Sigmoid colon (tissue), 7 donors: ENCODE measurements at places on chromosomes 1 and 21.

GRCh38 chr1:209302779-209303568 is 280.5 kb upstream of the CAMK1G start:
- DNase-seq: no peak

GRCh38 chr1:175277783-175278733 is 85.5 kb upstream of the KIAA0040 start:
- DNase-seq: no peak

GRCh38 chr1:31302709-31303441 is 6.0 kb downstream of the ZCCHC17 start:
- DNase-seq: no peak

DNA sequence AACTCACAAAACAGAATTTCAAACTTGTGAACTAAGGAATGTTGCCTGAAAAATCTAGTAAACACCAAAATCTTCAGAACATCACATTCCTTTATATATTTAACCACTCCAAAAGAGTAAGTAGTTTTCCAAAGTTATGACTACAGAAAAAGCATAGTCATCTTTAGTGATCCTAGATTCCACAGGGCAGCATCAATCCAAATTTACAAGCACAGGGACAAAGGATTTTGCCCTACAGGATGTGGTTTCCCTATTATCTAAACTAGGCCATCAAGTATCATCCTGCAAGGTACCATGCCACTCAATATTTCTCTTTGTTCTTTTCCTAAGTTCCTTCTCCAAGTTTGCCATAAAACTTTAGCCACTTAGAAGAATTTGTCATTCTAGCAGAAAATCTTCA is 33.0 kb downstream of the COP1 start:
- DNase-seq: no peak

DNA sequence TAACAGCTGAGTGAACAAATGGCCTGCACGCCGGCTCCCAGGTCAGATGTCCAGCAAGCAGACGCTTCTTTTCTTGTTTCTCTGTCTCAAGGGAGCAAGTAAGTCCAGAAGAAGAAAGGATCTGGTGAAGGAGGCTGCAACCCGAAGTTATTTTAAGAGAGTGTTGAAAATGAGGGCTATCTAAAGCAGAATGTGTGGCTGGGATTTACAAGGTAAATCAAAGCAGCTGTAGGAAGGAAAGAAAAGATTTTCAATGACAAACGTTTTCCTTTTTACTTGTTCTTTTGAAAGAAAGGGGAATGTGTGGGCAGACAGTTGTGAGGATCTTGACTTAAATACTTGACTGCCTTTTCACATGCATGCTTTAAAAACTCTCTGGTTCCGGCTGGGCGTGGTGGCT is 311.5 kb downstream of the KIF26B start:
- no peak for DNase-seq

DNA sequence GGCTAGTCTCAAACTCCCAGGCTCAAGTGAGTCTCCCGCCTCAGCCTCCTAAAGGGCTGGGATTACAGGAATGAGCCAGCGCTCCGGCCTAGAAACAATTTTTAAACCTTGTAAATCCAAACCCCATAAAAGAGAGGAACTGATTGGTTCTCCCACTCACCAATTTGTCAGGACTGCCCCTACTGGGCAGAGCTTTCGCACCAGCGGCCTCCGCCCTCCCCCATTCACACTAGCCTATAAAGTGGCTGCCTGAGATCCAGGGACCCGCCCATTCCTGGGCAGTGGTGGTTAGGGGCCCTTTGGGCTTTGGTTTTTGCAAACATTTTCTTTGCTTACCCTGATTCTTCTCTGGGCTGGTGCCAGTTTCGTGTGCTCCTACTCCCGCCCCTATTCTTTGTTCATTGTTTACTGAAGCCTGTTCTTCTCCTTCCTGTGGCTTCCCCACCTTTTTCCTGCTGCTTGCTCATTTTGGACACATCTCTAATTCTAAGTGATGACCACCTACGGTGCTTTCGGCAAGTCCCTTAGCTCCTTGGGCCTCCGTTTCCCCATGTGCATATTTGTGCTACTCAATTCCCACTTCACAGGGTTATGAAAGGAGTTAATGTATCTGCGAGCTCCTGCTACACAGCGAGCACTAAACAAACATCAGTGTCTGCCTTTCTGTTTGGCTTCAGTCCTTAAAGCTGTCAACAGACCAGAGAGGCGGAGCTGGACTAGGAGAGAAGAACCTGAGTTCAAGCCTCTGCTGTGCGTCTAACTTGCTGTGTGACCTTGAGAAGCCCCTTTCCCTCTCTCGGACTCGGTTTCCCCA is 39.8 kb upstream of the CLIC4 start:
- peak; percentile 84 for DNase-seq

- peak; percentile 53 for DNase-seq
These were observed 130.6 kb downstream of the LIPI start for GRCh38 chr21:14080040-14080763.

GRCh38 chr1:29884740-29885139 is 648.4 kb downstream of the PTPRU start:
- no peak for DNase-seq

GRCh38 chr1:172241540-172241939 is 178.9 kb upstream of the C1orf105 start:
- DNase-seq: no peak

GRCh38 chr1:40630488-40631223 is 34.8 kb downstream of the RIMS3 start:
- DNase-seq: no peak

- DNase-seq: no peak
These were observed 36.5 kb upstream of the DDAH1 start for GRCh38 chr1:85501355-85501898.

GRCh38 chr1:226658546-226659125 is 80.4 kb downstream of the ITPKB start:
- DNase-seq: no peak

- no peak for DNase-seq
These were observed 27.7 kb downstream of the AGO3 start for GRCh38 chr1:35958558-35958957.

GRCh38 chr1:71733121-71733520 is 549.2 kb downstream of the NEGR1 start:
- DNase-seq: no peak

DNA sequence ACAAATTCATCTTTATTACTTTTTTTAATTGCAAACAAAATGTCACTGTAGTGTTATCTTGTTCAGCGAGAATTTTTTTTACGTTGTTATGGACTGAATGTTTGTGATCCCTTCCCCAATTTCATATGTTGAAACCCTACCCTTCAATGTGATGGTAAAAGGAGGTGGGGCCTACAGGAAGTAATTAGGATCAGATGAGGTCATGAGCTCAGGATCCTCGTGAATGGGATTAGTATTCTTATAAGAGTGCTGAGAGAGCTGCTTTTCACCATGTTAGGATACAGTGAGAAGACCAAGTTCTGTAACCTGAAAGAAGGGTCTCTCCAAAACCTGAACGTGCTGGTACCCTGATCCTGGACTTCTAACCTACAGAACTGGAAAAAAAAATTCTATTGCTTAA is 646.0 kb upstream of the TMPRSS15 start:
- no peak for DNase-seq

DNA sequence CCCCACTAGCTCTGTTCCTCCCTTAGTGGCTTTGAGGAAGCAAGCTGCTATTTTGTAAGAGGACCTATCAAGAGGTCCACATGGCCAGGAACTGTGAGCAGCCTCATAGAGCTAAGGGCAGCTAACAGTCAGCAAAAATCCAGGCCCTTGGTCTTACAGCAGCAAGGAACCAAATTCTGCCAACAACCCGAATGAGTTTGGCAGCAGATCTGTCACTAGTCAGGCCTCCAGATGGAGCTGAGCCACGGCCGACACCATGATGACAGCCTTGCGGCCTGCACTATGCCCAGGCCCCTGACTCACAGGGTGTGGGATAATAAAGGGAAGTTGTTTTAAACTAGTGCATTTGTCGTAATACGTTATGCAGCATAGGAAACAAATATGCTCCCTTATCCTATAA is 28.0 kb upstream of the H3-3A start:
- DNase-seq: peak; percentile 92

DNA sequence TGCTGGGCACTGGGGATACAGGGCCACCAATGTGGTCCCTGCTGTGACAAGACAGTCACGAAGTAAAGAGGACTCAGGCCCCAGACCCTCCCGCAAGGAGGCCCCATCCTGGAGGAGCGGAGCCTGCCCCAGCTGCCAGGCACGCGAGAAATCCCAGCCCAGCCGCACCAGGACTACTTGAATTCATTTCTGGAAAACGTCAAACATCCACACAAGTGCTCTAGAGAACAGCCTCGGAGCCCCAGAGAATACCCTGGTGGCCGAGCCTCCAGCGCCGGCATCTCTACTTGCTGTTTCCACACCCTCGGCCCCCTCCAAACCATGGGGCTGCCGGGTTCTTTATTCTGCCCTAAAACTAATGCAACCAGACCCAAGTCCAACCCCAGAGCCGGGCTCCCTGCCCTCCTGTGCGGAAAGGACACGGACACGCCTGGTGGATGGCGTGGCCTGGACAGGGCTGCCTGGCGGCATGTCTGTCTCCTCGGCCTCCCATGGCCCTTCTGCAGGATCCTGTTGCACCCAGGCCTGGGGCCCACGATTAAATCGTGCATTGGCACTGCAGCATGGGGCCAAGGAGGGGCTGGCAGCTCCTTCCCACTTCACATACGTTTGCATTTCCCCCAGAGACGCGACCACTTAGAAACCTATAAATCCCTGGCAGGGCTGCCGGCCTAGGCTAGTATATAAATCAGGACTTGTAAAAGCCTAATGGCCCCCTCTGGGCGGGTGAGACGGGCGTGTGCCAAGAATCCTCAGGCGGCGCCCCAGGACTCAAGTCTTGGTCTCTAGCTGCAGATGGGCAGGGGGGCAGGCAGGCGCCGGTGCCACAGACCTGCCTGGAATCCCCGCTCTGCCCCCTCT is 41.2 kb downstream of the DMRTB1 start:
- DNase-seq: no peak
